Stimulated activated CD4-positive, alpha-beta T cell treated with anti-CD3 and anti-CD28 coated beads, Interleukin-2, amount 100 ng/mL, for 24 hours (primary cell): ENCODE measurements at places on chromosomes 2 and 18.

- no peak for DNase-seq
Measured at GRCh38 chr2:152585830-152586484, 131.3 kb downstream of the PRPF40A start.

- no peak for DNase-seq
Measured at GRCh38 chr2:85901155-85901554, 12.4 kb upstream of the ST3GAL5 start.

GRCh38 chr2:180012523-180012922, 5.4 kb upstream of the CWC22 start:
- DNase-seq = no peak

DNA sequence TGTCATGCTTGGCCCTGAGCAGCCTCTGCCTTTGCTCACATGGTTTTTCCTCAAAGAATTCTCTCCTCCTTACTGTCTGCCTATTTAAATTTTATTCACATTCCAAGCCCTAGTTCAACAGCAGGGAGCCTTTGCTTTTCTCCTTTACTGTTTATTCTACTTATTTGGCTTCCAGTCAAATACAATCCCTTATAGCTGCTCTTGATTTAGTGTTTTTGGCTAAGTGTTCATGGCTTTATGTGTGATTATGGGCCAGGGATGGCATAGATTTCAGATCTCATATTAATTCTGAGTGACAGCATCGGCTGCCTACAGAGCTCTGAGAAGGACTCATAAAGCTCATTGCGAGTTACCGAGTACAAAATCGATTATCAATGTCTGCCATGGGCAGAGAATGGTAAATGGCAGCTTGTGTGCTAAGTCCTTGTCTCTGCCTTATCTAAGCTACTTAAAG, 106.7 kb downstream of the METTL8 start:
- DNase-seq = no peak

DNA sequence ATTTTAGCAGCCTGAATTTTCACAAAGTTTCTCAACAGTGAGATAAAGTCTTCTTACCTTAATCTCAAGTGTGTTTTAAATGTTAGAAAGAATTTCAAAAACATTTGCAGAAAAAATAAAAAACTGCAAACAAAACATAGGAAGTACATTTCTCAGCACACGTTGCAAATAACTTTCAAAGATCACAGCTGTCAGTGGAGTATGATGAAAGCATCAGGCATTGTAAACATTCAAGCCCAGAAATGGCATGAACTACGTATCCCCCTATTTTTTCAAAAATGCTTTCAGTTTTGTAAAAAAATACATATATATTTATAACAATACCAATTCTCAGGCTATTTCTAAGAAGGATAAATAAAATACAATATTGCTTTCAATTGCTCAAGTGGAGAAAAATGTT, 320.6 kb upstream of the TFPI start:
- DNase-seq = no peak

GRCh38 chr2:18232731-18233438, 327.6 kb downstream of the RDH14 start:
- no peak for DNase-seq

DNA sequence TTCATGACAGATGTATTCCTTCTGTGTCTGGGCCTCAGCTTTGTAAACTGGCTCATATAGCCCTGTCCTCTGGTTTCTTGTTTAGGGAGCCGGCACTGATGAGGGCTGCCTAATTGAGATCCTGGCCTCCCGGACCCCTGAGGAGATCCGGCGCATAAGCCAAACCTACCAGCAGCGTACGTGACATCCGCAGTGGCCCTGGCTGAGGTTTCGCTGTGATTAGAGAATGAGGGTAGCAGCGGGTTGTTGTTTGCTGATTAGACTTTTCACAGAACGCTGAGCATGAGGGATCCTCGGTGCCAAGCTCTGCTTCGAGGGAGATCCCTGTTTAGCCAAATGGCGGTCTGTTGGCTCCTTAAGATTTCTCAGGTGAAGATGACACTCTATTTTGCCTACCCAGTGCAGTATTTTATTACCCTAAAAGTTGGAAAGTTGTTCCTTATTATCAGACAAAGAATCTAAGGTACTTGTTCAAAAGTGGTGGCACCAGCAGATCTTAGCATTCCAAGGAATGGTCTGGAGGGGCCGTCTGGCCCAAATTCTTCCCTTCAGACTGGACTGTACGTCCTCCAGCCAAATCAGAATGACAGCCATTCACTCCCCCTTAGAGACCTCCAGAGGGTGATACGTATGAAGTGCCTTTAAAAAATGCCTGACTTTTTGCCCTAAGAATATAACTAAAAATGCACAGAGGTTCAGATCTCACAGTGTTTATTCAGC, 21.5 kb upstream of the GMCL1 start:
- no peak for DNase-seq

GRCh38 chr2:37389989-37390765, 45.7 kb downstream of the QPCT start:
- peak; percentile 73 for DNase-seq
